ENCODE measurements at places on chromosomes 4 and X.

DNA sequence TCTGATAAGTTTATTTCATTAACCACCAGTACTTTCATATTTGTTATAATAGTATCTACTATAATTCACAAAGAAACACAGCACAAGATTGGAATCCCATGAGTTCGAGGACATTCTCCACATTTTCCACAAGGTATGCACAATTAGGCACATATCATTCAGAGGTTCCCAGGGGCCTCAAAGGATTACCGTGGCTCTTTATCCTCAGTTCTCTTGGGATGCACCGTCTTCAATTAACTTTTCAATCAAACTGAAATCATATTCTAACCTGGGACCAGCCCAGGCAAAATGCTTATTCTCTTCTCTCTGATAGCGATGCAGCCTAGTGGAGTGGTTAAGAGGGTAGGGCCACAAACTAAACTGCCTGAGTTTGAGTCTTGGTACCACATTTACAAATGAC, 242.6 kb upstream of the RASGEF1B start:
- no peak for DNase-seq

GRCh38 chr4:81808011-81808672, 336.4 kb upstream of the RASGEF1B start:
- no peak for DNase-seq

GRCh38 chrX:83658731-83659130, 150.6 kb downstream of the POU3F4 start:
- no peak for DNase-seq

DNA sequence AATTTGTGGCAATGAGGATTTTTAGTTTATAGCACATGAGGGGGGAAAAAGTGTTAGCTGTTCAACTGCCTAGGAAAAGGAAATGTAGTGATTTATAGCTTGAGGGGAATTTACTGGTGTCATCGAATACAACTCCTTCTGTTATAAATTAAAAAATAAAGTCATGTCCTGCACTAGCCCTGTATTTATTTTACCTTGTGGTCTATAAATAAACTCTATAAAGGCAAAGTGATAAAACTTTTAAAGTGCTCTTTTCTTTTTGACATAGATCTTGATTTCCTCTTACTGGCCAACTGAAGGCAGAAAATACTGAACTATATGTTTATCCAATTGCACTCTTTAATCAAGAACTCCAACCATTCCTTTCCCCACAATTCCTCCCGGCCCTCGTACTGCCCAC, 672.1 kb upstream of the SLIT2 start:
- no peak for DNase-seq

DNA sequence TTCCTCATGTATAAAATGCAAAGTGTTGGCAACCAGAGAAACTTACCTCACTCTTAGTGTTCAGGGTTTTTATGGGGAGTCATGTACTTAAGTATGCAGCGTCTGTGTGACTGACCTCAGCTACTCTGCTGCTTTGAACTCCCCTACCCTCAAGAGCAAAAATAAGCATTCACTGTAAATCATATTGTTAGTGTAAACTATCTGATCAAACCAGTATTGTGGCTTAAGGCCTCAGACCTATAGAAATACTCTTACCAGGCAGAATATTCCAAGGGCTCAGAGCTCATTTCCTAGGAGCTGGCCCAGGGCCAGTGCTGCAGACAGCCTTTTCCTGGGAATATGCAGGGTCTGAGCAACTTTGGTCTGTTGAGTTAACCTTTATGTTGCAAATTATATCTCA, 453.1 kb downstream of the CCSER1 start:
- DNase-seq = no peak

GRCh38 chrX:38803588-38804431, 2.6 kb downstream of the MID1IP1 start:
- peak; percentile 94 for DNase-seq

DNA sequence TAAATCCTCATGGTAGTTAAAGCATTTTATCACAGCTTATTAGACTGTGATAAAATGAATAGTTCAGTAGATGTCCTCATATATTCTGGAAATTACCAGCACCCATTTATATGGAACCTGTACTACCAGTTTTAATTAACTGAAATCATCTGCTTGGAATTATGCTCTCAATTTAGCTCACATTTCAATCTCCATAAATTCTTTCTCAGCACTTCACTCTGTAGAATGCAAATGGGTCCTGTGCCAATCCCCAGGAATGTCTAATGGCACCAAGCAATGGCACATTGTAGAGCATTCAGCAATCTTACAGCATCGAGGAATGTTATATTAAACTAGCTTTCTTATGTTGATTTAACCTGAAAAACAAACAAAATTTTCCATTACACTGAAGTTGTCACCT, 355.1 kb downstream of the PDHA2 start:
- DNase-seq = no peak

GRCh38 chr4:187176261-187176910, 452.7 kb upstream of the FAT1 start:
- DNase-seq = no peak

- DNase-seq = no peak
These were observed 63.7 kb upstream of the VEGFC start for GRCh38 chr4:176856421-176856820.

DNA sequence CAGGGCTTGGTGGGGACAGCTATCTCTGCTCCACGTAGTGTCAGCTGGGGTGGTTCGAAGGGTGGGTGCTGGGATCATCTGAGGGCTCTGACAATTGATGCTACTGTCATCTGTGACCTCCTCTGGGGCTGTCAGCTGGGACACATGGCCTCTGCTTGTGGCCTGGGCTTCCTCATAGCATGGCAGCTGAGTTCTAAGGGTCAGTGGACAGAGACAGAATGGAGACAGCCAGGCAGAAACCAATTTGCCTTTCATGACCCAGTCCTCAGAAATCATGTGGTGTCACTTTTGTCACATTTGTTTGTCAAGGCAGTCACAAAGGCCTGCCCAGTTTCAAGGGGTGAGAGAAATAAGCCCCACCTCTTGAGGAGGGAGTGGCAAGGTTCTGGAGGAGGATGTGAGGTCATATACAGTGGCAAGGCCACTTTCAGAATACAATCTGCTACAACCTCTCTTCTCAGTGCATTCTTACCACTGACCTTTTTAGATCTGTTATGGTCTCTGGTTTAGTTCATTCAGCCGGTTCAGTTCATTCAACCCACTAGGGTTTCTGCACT, 103.6 kb upstream of the BCOR start:
- no peak for DNase-seq

- DNase-seq = peak; percentile 77
These were observed 100.1 kb downstream of the CXXC4 start for GRCh38 chr4:104394406-104395167.

GRCh38 chr4:38129460-38130227, 169.4 kb downstream of the PTTG2 start:
- DNase-seq = no peak

DNA sequence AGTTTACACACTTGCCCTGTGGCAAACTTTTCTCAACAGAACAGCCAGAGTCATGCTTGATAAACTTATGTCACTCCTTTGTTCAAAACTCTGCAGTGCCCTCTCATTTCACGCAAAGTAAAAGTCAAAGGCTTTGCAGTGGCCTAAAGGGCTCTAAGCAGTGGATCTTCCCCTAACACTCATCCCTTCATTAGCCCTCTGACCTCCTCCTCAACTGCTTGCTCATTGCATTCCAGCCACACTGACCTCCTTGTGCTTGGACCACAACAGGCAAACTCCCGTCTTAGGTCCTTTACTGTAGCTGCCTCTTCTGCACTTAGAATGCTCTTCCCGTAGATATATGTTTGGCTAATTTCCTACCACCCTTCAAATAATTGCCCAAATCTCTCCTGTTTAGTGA, 5.6 kb downstream of the PRDM5 start:
- no peak for DNase-seq

DNA sequence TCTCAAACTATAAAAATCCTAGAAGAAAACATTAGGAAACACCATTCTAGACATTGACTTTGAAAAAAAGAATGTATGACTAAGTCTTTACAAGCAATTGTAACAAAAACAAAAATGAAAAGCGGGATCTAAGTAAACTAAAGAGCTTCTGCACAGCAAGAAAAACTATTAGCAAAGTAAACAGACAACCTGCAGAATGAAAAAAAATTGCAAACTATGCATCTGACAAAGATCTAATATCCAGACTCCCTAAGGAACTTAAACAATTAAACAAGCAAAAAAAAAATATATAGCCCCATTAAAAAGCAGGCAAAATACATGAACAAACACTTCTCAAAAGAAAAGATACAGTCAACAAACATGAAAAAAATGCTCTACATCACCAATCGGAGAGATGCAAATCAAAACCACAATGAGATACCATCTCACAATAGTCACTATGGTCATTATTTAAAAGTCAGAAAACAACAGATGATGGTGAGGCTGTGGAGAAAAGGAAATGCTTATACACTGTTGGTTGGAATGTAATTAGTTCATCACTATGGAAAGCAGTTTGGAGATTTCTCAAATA, 168.1 kb downstream of the EPHA5 start:
- no peak for DNase-seq

DNA sequence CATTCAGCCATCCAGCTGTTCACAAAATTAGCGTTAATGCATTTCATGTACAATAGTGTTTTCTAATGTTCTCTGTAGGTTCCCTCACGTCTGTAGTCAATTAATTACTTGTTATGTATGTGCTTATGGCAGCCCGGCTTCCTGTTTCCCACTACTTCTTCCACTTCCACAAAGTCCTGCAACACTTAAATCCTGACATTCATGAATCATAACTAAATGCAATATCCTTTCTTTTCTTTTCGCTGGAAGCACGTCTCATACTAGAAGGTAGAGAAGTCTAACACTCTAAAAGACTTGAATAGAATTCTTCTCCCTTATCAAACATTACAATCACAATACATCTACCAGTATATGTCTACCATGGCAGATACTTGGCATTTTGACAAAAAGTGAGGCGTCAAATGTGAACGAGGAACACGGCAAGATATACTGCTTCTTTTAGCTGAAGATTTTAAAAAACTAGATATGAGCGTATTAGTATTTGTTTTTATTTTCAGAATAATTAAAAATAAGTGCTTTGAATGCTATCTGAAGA, 239.0 kb upstream of the DIAPH2 start:
- no peak for DNase-seq

- no peak for DNase-seq
These were observed 404.0 kb upstream of the F9 start for GRCh38 chrX:139126493-139126892.

DNA sequence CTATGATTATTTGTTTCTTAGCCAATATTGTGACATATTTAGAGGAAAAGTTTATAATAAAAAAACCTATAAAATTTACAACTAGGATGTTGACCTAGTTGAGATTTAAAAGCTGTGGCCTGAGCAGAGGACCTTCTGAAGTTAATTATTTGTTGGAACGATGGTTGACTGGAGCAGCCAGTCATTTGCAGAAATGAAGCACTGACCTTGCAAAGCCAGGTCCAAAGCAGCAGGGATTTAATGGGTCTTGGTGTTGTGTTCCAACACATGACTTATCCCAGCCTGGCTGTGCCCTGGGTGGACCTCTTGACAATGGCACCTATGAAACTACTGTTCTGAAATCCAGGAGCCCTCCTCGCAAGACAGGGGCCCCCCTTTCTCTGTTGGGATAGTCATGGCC, 235.2 kb downstream of the FRAS1 start:
- DNase-seq = no peak

DNA sequence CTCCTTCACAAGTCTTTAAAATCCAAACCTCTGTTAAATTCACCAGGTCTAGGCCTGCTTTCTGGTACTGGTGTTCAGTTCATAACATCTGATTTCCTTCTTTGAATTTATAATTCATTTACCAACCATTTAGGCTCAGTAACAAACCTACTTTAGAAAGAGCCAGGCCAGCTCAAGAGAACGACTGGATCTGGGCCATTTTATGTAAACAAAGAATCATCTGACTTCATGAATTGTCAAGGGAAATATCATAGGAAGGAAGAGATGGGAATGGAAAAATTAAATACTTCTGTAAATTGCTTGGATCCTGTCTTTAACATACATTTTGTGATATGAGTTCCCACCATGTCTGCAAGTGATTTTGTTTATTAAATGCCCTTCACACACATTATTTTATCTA, 36.5 kb downstream of the DCHS2 start:
- no peak for DNase-seq

- no peak for DNase-seq
These were observed 105.8 kb downstream of the CXCL13 start for GRCh38 chr4:77711469-77711868.

DNA sequence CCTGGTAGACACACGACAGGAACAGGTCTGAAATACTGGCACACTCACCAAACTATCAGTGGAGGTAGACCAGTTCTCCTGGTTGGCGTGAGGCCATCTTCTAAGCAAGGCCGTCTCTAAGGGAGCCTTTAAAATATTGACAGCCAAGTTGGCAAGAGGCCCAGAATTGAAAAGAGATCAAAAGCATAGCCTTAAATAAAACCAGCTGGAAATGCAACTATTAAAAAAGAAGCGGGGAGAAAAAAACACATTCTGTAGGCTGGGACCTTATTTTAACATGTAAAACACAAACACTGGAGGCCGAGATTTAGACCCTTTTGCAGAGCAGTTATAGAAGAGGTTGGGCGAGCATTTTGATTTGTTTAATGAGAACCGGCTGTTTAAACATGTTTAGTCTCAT, 233.0 kb upstream of the CLNK start:
- no peak for DNase-seq

GRCh38 chrX:11724122-11725017, 33.7 kb upstream of the MSL3 start:
- DNase-seq = no peak

- DNase-seq = peak; percentile 71
These were observed 1.4 kb upstream of the C4orf50 start for GRCh38 chr4:6019316-6020263.

DNA sequence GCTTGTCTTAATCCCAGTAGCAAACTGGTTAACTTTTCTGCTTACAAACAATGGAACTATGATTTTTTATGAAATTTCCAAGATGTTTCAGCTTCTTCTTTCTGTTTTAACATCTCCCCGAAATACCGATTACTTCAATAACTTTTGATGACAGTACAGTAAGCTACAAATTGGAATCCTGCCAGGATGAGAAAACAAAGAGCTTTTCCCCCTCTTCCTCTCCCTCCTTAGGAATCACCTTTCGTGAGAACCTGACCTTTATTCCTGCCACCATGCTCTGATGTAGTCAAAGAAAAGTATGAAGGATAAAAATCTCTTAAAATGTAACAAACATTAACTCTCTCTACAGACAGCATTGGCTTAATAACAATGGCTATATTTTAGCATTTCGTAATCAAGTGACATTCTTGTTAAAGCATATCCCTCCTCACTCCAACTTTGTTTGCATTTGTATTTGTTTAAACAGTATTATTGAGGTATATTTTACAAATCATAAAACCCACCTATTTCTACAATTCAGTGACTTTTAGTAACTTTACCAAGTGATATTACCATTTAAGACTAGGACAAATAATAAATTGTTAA, 148.7 kb upstream of the NAP1L5 start:
- DNase-seq = no peak

GRCh38 chr4:17654701-17655100, 40.3 kb downstream of the MED28 start:
- no peak for DNase-seq

DNA sequence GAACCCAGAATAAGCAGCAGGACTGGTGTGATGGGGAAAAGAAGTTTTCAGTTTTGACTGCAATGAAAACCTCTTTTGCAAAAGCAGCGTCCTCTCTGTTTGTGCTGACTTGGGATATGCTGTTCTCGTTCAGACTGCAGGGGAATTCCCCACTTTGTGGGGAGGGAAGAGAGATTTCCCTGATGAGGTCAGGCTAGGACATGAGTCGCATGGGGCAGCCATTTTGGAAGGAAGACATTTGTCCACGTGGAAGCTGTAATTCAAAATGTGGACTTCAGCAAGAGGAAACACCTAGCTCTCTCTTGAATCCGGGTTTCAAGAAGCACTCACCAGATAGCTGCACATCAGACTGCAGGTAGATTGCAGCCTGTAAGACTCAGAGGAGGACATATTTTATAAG, 39.3 kb downstream of the ING2 start:
- DNase-seq = no peak

- DNase-seq = no peak
These were observed 37.8 kb downstream of the ANKRD17 start for GRCh38 chr4:73220815-73221214.

Measured in head of caudate nucleus (tissue), 42 donors.